ENCODE measurements at places on chromosomes 2 and 18. TPM values are rescaled to one million over a fixed set of nuclear protein-coding genes. Genes with fewer than 3 reads are reported as not detected.

HDAC4 gene
- 16.5 TPM for total RNA-seq

- DNase-seq, result no peak
- no peaks in the 10 kb centered on the region for H3K36me3 ChIP-seq
- no peak overlapping the region for H3K4me3 ChIP-seq
These were observed 412.2 kb downstream of the SPAG16 start for GRCh38 chr2:213696442-213696841.

GRCh38 chr2:45192481-45192880, 183.2 kb upstream of the SIX2 start:
- DNase-seq, result no peak
- peaks cover 10% of the 10 kb centered on the region for H3K4me1 ChIP-seq
- no peaks in the 10 kb centered on the region for H3K36me3 ChIP-seq
- H3K27me3 ChIP-seq, result 0 out of 2 replicates have a peak, but pooled peaks cover 3% of the 10 kb centered on the region
- no peak overlapping the region for H3K27ac ChIP-seq

DNA sequence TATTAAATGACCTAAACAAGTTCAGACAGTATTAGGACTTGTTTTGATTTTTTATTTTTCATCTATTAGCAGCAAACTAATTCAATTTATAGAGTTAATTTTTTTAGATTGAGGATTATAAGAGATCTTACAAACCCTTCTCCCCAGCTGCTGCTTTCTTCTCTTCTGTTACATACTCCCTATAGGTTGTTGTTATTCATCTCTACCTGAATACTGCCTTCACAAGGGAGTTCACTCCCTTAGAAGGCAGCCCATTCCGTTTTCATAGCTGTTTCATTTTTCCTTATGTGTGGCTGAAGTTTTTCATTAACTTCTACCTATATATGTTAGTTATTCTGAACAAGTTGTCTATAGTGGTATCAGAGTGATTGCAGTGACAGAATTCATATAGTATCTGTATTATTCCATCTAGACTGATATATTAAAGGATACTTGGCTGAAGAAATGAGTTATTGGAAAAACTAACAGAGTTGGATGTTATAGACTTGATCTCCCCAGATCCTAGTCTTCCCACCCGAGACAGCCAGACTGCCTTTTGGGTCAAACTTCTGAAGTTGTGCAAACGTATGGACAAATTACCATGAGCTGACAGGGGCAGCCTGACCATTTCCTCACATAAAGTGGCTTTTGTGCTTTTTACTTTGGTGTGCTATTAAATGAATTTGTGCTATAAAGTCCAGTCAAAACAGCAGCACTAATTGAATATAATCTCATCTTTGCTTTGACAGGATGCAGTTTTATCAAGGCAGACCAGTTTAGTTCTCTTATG, 8.7 kb downstream of the GLS start:
- H3K4me1 ChIP-seq, result peaks cover 96% of the 10 kb centered on the region
- H3K27ac ChIP-seq, result peak overlapping the region; percentile 80
- no peak for DNase-seq
- H3K4me3 ChIP-seq, result no peak overlapping the region
- H3K36me3 ChIP-seq, result peaks cover 41% of the 10 kb centered on the region

- no peak overlapping the region for H3K4me3 ChIP-seq
- no peaks in the 10 kb centered on the region for H3K4me1 ChIP-seq
- no peaks in the 10 kb centered on the region for H3K36me3 ChIP-seq
- no peaks in the 10 kb centered on the region for H3K27me3 ChIP-seq
These were observed 749.6 kb upstream of the VRK2 start for GRCh38 chr2:57296795-57297517.

- DNase-seq, result no peak
- no peaks in the 10 kb centered on the region for H3K27me3 ChIP-seq
- peaks cover 18% of the 10 kb centered on the region for H3K4me1 ChIP-seq
- H3K36me3 ChIP-seq, result no peaks in the 10 kb centered on the region
- no peak overlapping the region for H3K4me3 ChIP-seq
- no peak overlapping the region for H3K27ac ChIP-seq
These were observed 764.8 kb downstream of the RNF144A start for GRCh38 chr2:7681881-7682461.

GRCh38 chr2:172427990-172428831, 825 bp downstream of the ITGA6 start:
- H3K4me3 ChIP-seq, result peak overlapping the region; percentile 68
- peak; percentile 56 for DNase-seq
- H3K27ac ChIP-seq, result no peak overlapping the region
- peaks cover 8% of the 10 kb centered on the region for H3K4me1 ChIP-seq
- H3K27me3 ChIP-seq, result no peaks in the 10 kb centered on the region

GRCh38 chr2:8152392-8153257, 529.2 kb upstream of the ID2 start:
- no peaks in the 10 kb centered on the region for H3K27me3 ChIP-seq
- peak overlapping the region; percentile 42 for H3K27ac ChIP-seq
- DNase-seq, result peak; percentile 92
- peaks cover 32% of the 10 kb centered on the region for H3K4me1 ChIP-seq

RAB6C gene
- 0.52 TPM for total RNA-seq

GRCh38 chr2:170084820-170085491, 93.0 kb upstream of the MYO3B start:
- no peak for DNase-seq
- H3K4me1 ChIP-seq, result no peaks in the 10 kb centered on the region
- peaks cover 7% of the 10 kb centered on the region for H3K36me3 ChIP-seq
- no peak overlapping the region for H3K4me3 ChIP-seq
- H3K27me3 ChIP-seq, result no peaks in the 10 kb centered on the region
- H3K27ac ChIP-seq, result no peak overlapping the region

DNA sequence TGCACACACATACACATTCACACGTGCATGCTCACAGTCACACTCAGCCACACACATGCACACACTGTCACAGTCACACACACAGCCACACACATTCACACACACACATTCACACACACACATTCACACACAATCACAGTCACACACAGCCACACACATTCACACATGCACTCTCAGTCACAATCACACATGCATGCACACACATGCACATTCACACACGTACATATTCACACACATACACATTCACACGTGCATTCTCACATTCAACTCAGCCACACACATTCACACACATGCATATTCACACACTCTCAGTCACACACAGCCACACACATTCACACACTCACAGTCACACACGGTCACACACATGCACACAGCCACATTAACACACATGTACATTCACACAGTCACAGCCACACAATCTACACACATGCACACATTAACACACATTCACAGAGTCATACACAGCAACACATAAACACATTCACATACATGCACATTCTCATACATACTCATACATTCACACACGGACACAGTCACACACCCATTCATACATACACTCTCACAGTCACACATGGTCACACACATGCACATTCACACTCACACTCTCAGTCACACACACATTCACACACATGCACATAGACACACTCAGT, 239.8 kb downstream of the EIPR1 start:
- H3K27ac ChIP-seq, result no peak overlapping the region
- no peak for DNase-seq
- no peaks in the 10 kb centered on the region for H3K36me3 ChIP-seq
- H3K27me3 ChIP-seq, result no peaks in the 10 kb centered on the region

DNA sequence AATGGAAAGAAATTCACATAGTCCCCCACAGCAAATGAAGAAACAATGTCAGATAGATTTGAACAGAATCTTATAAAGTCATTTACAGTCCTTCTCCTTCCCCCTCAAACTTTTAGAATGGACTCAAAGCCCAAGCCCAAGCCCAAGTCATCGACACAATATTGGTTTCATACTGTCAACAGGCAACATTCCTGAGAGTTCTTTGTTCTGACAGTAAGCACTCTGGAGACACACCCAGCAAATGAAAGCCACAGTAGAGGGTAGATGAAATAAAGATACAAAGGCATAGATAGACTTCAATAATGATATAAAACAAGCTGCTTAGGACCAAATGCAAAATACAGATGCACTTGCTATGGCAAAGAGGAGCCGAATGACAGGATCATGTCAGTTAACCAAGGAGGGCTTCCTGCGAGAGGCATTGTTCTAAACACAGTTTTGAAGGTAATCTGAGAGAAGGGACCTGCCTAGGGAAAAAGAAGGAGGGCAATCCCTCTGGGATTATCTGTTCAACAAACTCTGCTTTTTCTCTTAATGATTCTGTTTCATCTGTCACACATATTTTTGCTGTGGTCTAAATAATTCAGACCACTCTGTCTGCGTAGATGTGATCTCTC, 97.1 kb upstream of the MAP4K3 start:
- peaks cover 17% of the 10 kb centered on the region for H3K4me1 ChIP-seq
- no peaks in the 10 kb centered on the region for H3K27me3 ChIP-seq
- no peak for DNase-seq
- H3K27ac ChIP-seq, result no peak overlapping the region

POLE4 gene
- total RNA-seq, result 72.9 TPM

BMP10 gene
- not detected for total RNA-seq

SCN2A gene
- 0.75 TPM for total RNA-seq

GRCh38 chr2:198483051-198483450, 678.7 kb downstream of the PLCL1 start:
- H3K4me3 ChIP-seq, result no peak overlapping the region
- H3K27me3 ChIP-seq, result no peaks in the 10 kb centered on the region
- H3K27ac ChIP-seq, result no peak overlapping the region
- no peak for DNase-seq

DNA sequence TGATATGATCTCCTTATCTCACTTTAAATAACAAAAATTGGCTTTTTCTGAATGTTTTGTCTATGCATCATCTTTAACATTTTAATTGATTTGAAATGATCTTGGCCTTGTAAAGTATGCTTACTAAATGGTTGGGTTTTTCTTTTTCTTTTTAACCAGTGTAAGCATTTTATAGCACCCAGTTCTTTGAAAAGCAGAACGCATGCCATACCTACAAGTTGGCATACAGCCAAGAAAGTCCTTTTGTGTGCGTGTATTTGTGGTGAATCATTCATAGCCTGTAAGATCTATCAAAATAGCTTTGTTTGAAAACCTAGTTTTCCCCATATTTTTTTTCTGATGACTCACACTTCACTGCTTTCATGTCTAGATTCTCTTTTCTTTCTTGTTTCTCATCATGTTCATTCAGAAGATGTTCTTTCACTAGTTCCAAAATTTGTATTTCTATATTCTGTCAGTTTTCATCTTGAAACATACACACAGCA, 4.1 kb upstream of the VRK2 start:
- H3K4me3 ChIP-seq, result no peak overlapping the region
- peaks cover 24% of the 10 kb centered on the region for H3K4me1 ChIP-seq
- DNase-seq, result no peak
- H3K27ac ChIP-seq, result no peak overlapping the region
- no peaks in the 10 kb centered on the region for H3K27me3 ChIP-seq

IL1R2 gene
- not detected for total RNA-seq

GRCh38 chr2:58796239-58796910, 555.2 kb upstream of the FANCL start:
- no peaks in the 10 kb centered on the region for H3K27me3 ChIP-seq
- DNase-seq, result no peak
- H3K4me1 ChIP-seq, result no peaks in the 10 kb centered on the region
- H3K4me3 ChIP-seq, result no peak overlapping the region

DNA sequence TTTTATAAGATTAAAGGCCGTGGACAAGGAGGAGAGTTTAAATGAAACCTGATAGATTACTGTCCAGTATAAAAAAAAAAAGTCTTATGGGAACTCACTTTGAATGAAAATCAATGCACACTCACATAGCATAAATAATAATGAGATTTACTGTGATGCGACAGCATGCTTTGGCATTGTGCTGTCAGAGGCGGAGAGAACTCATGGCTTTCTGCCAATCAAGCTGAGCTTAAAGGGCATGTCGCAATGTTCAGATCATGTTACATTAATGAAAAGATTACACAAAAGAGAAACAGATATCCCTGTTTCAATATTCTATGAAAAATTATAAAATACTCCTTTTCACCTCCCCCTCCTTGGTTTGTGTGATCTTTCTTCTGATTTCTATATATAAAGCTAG, 310.8 kb downstream of the ERBB4 start:
- H3K27me3 ChIP-seq, result no peaks in the 10 kb centered on the region
- H3K4me1 ChIP-seq, result no peaks in the 10 kb centered on the region
- H3K36me3 ChIP-seq, result no peaks in the 10 kb centered on the region
- no peak overlapping the region for H3K4me3 ChIP-seq

GRCh38 chr2:60979231-60979630, 38.3 kb upstream of the PEX13 start:
- peak overlapping the region; percentile 44 for H3K4me3 ChIP-seq
- no peaks in the 10 kb centered on the region for H3K36me3 ChIP-seq
- DNase-seq, result peak; percentile 78
- H3K27me3 ChIP-seq, result no peaks in the 10 kb centered on the region
- H3K4me1 ChIP-seq, result peaks cover 82% of the 10 kb centered on the region
- peak overlapping the region; percentile 96 for H3K27ac ChIP-seq

DNA sequence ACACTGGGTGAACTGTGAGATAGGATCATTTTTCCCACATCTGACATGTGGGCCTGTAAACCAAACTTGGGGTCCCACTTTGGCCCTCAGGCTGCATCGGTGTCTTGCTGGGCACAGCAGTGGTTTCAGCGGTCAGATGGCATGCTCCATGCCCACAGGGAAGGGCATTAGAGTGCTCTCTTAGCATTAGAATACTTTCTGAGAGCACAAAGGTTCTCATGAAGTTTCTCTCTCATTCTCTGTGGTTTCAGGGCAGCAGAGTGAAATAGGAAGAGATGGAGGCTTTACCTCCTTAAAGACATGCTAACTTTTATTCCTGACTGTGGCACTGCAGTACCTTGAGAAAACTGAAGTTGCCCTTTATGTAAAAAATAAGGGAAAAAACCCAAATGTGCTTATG, 36.6 kb upstream of the GATA6 start:
- no peak overlapping the region for H3K4me3 ChIP-seq
- H3K4me1 ChIP-seq, result no peaks in the 10 kb centered on the region
- no peak overlapping the region for H3K27ac ChIP-seq
- no peak for DNase-seq
- no peaks in the 10 kb centered on the region for H3K36me3 ChIP-seq

CD8B2 gene
- total RNA-seq, result not detected

NT5DC4 gene
- total RNA-seq, result not detected

GRCh38 chr2:102424754-102425153, 1.8 kb downstream of the IL18RAP start:
- H3K27ac ChIP-seq, result no peak overlapping the region
- DNase-seq, result no peak
- no peaks in the 10 kb centered on the region for H3K36me3 ChIP-seq
- no peaks in the 10 kb centered on the region for H3K27me3 ChIP-seq
- H3K4me3 ChIP-seq, result no peak overlapping the region
- no peaks in the 10 kb centered on the region for H3K4me1 ChIP-seq

DNA sequence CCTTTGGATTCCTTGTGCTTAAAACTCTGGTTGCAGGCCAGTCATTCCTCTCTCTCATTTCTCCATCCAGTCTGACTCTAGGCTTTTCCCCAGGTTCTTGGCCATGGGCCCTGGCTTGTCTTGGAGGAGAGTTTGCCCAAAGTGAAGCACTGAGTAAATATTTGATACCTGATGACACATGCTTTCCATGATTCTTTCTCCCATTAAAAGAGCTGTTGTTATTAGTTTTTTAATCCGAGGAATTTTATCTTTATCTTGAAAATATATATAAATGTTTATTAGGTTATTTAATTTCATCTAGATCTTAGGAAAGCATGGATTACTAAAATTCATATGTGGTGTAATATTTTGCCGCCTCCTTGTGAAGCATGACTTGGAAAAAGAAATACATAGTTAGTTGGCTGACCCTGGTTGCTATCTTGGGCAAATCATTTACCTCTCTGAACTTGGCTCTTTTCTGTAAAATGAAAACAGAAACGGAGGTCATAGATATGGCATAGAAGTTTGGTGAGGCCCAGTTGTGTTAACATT, 650.1 kb downstream of the SLC4A3 start:
- H3K36me3 ChIP-seq, result no peaks in the 10 kb centered on the region
- H3K27ac ChIP-seq, result no peak overlapping the region
- H3K4me1 ChIP-seq, result no peaks in the 10 kb centered on the region
- DNase-seq, result no peak
- no peaks in the 10 kb centered on the region for H3K27me3 ChIP-seq

CCDC121 gene
- 2.9 TPM for total RNA-seq
